ENCODE measurements at places on chromosomes 3 and 15.

GRCh38 chr3:79258479-79258878, 509.3 kb downstream of the ROBO1 start:
- no peak for DNase-seq

DNA sequence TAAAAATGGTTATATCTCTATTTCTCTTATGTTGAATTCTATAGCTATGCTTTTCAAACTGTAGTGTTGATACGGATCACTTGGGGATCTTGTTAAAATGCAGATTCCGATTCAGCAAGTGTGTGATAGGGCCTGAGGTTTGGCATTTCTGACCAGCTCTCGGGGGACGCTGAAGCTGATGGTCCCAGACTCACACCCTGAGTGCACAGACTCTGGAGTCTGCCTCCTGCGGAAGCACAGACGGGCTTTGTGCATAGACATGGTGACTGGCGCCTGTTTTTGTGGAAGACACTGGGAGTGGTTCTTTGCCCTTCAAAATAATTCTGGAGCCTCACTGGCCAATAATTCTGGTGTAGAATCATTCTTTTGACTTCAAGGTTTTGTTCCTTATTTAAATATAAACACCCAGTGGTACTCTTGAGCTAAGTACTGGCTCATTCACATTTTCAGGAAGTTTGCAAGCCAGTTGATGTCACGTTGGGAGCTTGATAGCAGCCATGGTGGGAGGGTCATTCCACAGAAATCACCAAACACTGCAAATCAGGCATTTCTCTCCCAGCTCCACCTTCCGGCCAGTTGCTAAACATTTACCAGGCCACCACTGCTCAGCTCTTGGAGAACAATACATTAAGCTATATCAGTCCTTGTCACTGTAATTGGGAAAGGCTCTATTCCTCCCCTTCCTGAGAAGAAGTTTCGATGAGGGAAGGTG, 19.2 kb downstream of the CLDN11 start:
- DNase-seq: no peak

GRCh38 chr3:134772011-134772410, 23.0 kb upstream of the EPHB1 start:
- DNase-seq: peak; percentile 42

GRCh38 chr3:183591881-183592521, 36.5 kb upstream of the KLHL6 start:
- DNase-seq: no peak

DNA sequence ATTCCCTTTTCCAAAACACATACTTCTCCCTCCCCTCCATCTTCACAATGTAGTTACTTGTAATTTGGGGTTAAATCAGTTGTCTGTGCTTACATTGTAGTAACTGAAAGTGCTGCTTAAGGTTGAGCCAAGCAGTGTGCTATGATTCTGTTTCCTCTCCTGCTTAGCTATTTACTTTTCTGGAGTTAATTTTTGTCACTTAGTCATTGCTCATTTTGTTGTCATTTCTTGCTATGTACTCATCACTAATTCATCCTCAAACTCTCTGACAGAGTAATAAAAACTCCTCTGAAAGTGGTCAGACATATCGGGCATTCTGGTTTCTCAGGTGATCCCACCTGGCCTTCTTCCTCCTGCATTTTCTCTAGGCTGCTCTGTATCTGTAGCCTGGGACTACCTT, 80.7 kb downstream of the PPARG start:
- DNase-seq: no peak

- DNase-seq: no peak
Observed at GRCh38 chr3:105571005-105571404, 204.3 kb downstream of the ALCAM start.

DNA sequence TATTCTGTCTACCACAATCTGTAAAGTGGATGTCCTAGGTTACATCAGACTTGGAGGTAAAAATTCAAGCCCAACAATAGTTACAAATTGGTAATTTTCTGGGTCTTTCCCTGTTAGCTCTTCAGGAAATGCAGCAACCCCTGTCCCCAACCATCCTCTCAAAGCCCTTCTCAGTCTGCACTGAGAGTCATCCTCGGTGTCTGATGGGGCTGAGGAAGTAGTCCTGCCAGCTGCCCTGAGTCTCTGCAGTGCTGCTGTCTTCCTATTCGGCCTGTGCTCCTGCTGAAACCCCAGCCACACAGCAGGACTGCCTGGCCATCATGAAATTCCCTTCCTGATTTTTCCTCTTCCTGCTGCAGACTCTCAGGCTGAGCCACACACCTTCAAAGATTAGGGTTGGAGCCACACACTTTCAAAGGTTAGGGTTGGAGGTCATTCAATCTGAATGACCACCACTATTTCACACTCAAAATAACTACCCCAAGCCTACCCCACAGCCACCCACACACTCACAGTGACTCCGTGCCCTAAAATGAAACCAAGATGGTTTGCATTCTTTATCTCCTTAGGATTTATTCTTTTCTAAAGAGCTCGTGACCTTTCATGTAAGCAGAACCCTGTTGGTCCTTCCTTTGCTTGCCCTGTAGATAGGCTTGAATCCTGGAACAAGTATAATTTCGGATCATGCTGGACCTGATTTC, 17.6 kb downstream of the TRIM42 start:
- no peak for DNase-seq

GRCh38 chr3:117398141-117398899, 688.7 kb downstream of the TUSC7 start:
- no peak for DNase-seq

GRCh38 chr3:43497422-43497821, 124.4 kb downstream of the ANO10 start:
- DNase-seq: no peak

- peak; percentile 24 for DNase-seq
Observed at GRCh38 chr3:174957551-174958001, 98.4 kb downstream of the NAALADL2 start.

GRCh38 chr15:32855942-32856341, 138.1 kb downstream of the GREM1 start:
- DNase-seq: peak; percentile 16

- no peak for DNase-seq
Observed at GRCh38 chr3:166582236-166582635, 745.0 kb upstream of the BCHE start.

GRCh38 chr15:38868326-38869114, 303.9 kb upstream of the RASGRP1 start:
- DNase-seq: no peak

GRCh38 chr15:67149068-67149772, 83.8 kb downstream of the SMAD3 start:
- no peak for DNase-seq

DNA sequence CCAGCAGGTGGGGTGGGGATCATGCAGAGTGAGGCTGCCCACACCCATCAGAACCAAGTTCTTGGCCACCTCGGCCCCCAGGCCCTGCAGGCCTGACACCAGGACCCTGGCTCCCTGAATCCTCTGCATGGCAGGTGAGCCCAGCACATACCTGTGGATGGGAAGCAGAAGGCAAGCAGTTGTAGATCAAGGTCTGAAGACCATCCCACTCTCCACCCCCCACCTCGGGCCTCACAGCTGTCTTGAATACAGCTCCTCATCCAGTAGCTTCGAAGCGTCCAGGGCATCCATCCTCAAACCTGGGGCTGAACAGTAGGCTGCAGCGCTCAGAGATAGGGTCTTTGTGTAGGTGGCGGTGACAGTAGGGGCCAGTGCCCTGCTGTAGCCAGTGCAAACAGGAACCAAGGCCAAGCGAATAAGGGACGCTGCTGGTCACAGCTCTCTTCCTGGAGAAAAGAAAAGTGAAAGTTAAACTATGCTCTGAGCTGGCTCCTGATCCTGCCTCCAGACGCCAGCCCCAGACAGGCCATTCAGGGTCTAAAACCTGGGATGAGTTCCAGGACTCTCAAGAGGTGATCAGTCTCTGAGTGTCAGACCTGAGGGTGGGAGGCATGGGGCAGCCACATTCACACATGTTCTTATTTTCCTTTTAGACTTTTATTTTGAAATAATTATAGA, at the start of gene UBA7:
Gene UBA7, minus strand, starts transcription at position 457 of the 678 bp plus-strand sequence. Its CDS starts 166 bp downstream, at position 291.
- DNase-seq: peak; percentile 61

DNA sequence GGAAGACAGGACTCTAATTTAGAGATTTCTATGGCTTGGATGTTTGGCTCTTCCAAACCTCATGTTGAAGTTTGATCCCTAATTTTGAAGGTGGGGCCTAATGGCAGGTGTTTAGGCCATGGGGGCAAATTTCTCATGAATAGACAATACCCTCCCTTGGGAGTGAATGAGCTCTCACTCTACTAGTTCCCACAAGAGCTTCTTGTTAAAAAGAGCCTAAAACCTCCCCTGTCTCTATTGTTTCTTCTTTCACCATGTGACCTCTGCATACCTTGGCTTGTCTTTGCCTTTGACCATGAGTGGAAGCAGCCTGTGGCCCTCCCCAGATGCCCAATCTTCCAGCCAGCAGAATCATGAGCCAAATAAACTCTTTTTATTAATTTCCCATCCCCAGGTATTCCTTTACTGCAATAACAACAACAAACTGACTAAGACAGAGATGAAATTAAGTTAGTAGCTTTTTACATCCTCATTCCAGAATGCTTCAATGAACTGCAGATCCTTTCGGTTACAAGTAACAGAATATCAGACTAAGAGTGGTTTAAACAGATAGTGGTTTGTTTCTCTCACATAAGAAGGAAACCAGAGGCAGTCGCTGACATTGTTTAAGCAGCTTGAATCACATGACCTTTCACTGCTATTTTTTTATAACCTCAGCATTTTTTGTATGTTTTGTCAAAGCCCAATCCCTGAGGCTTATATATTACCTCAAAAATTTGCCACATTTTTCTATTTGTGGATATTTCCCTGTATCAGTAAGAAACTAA, 1013.3 kb upstream of the SEMA6D start:
- DNase-seq: no peak

DNA sequence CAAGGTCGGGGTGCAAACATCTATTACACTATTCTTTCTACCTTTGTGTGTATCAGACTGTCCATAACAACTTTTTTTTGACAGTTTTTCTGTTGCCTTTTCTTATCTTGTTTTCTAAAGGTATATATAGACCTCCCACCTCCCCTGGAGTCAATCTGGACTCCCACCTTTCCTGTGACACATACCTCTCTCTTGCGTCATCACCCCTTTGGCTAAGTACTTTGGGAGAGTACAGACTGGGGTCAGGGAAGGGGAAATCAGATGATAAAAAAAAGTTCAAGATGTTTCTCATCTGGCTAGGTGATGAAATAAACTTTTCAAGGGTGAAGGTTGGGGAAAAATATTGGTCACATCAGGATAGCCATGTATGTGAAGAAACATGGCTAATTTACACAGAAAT, 17.2 kb downstream of the TSPAN3 start:
- no peak for DNase-seq

DNA sequence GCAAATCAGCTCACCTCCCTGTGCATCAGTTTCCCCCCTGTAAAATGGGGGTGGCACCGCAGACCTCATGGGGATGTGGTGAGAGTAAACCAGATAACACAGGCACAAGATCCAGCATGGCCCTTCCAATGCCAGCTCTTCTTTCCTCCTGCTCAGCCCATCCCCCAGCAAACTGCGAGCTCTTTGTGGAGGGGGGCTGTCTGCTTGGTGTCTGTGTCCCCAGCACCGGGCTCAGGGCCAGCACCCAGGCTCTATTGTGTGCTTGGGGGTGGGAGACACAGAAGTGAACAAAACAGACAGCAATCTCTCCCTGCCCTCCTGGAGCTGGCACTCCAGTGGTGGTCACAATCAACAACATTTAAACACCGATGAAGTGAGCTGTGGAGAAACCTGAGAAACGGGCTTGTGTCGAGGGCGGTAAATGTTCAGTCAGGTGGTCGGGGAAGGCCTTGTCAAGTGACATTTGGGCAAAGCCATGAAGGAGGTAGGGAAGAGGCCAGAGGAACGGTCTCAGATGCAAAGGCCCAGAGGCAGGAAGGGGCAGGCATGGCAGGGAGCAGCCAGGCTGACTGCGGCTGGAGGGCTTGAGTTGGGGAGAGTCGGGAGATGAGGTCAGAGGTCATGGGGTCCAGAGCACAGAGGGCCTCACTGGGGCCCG, 28.4 kb downstream of the GRIP2 start:
- no peak for DNase-seq

DNA sequence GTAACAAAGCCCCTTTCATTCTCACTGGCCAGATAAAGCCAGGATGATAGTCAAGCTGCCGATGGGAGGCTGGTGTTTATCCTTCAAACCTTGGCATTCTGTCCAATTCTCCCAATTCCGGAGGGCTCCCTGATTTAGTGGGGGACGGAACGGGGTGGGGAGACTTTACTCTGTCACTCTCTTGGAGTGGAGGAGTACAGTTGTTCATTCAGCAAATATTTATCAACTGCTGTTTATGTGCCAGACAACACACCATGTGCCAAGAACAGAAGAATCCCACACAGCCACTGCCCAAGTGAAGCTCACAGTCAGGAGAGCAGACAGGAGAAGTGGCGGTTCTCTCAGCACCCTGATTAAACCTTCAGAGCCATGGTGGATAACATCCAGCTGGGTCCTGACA, 63.3 kb downstream of the WNT5A start:
- DNase-seq: peak; percentile 77

DNA sequence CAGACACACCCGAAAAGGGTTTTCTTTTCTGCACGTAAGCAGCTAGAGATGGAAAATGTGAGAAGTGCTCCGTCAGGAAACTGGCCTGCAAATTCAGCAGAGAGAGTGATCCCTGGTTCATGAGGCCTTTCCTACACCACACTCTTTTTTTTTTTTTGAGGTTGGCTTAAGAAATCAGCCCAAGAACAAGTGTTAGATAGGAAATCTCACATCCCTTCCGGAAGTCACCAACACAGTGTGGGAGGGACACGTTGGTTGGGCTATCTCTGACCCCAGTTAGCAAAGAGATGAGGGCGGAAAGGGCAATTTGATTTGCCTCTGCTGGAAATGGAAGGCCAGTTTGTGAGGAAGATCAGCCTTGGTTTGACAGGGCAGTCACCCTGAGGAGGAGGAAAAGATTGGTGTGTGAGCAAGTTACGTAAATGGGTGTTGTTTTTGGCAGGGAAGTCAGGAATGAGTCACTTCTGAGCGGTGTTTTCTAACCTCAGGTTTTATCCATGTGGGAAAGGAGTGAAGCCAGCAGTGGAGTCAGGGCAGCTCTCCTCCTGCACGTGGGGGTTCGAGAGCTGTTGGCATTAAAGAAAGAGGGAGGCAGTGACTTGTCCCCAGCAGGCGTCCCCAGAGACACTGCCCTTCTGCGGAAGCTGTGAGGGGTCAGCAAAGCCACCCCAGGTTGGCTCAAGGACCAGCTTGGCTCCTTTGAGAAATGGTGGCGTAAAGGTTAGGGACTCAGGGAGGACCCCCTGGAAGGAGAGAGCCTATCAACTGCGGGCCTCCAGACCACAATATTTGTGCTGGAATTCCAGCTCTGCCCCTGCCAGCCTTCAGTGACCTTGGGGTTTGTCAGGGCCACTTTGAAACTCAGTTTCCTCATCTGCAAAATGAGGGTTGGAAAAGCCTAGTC, 237.6 kb upstream of the BHLHE40 start:
- DNase-seq: peak; percentile 66

DNA sequence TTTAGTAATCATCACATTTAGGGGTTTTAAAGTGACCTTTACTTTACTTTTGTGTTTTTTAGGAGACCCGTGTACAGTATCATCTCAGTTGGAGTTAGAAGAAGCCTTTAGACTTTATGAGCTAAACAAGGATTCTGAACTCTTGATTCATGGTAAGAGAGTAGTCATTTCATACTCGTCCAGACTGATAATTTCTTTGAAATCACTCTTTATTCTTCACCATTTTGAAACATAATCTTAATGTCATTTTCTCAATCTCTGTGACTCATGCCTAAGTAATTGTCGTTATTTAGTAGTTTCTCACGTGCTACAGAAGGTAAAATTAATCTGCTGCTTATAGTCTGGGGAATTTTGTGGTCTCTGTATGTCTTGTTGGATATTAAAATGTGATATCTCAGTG, 37.7 kb downstream of the PRKCI start:
- DNase-seq: no peak
